ENCODE measurements at places on chromosomes 1 and 21. TPM values are rescaled to one million over a fixed set of nuclear protein-coding genes. Genes with fewer than 3 reads are reported as not detected.

DNA sequence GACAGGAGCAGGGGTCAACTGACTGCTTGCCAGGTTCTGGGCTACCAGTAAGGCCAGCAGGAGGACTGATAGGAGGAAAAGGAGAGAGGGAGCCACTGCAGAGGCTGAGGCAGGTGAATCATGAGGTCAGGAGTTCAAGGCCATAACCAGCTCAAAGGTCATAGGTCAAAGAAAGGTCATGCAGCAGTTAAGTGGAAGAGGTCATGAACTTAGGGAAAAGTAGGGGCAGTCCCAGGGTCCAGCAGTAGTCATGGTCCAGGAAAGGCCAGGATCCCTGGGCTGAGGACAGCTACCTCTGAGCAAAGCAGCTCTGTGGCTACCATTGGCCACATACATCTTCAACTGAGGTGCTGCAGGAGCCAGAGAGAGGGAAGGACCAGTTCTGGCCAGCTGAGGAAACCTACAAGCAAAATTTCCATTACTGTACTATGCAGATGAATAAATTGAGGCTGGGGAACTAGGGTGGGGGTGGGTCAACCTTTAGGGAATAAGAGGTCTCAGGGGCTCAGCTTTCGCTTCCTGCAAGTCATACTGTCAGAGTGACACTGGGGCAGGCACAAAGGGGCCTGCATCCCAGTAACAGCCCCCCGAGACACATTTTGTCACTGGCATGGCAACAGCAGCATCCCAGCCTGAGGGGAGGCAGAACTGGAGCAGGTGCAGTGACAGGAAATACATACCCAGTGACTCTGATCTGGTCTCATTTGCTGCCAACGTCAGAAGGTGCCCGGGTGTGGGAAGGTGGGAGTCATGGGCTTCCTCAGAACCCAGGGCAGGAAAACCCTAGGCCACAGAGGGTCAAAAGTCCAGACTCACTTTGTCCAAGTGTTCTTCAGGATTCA is 5.2 kb upstream of the INPP5B start:
- no peaks in the 10 kb centered on the region for H3K4me1 ChIP-seq
- H3K36me3 ChIP-seq: peaks cover 4% of the 10 kb centered on the region
- DNase-seq: no peak
- H3K27me3 ChIP-seq: no peaks in the 10 kb centered on the region
- no peak overlapping the region for H3K4me3 ChIP-seq

GRCh38 chr1:154716614-154717527 is 108.9 kb upstream of the ADAR start:
- no peaks in the 10 kb centered on the region for H3K4me1 ChIP-seq
- no peaks in the 10 kb centered on the region for H3K36me3 ChIP-seq
- H3K27me3 ChIP-seq: no peaks in the 10 kb centered on the region
- no peak for DNase-seq

GRCh38 chr1:46065405-46065804 is 67.0 kb downstream of the PIK3R3 start:
- H3K4me1 ChIP-seq: peaks cover 10% of the 10 kb centered on the region
- peak overlapping the region; percentile 24 for H3K27ac ChIP-seq
- DNase-seq: no peak
- H3K4me3 ChIP-seq: peak overlapping the region; percentile 58

The TEDDM1 gene
- total RNA-seq: not detected

The SFN gene
- total RNA-seq: 1.3 TPM

The MX1 gene
- total RNA-seq: 111 TPM

GRCh38 chr21:15283789-15284188 is 219.0 kb upstream of the NRIP1 start:
- H3K4me1 ChIP-seq: no peaks in the 10 kb centered on the region
- H3K27ac ChIP-seq: no peak overlapping the region
- no peak for DNase-seq
- H3K27me3 ChIP-seq: no peaks in the 10 kb centered on the region
- no peaks in the 10 kb centered on the region for H3K36me3 ChIP-seq
- no peak overlapping the region for H3K4me3 ChIP-seq

DNA sequence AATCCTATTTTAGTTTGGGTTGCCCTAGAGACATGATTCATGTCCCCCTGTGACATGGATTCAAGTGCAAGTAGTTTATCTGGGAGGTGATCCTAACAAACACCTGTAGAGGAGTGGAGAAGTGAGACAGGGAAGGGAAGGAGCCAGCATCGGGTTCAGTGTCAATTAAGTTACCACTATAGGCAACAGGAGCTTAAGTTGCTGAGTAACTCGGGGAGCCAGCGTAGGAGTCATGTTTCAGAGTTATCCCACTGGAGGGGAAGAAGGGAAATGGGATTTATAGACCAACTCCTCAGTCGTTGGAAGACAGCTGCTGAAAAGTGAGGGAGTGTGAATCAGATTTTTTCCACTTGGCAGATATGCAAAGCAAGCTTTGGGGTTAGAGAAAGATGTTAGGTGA is 54.9 kb downstream of the SLC30A7 start:
- H3K27me3 ChIP-seq: no peaks in the 10 kb centered on the region
- no peak overlapping the region for H3K27ac ChIP-seq
- H3K36me3 ChIP-seq: peaks cover 18% of the 10 kb centered on the region
- no peak overlapping the region for H3K4me3 ChIP-seq
- no peak for DNase-seq

The LCE3E gene
- not detected for total RNA-seq

The PLA2G2A gene
- total RNA-seq: not detected

- H3K36me3 ChIP-seq: no peaks in the 10 kb centered on the region
- H3K4me1 ChIP-seq: no peaks in the 10 kb centered on the region
- H3K4me3 ChIP-seq: no peak overlapping the region
- peaks cover 9% of the 10 kb centered on the region for H3K27me3 ChIP-seq
- no peak for DNase-seq
Measured at GRCh38 chr21:33314111-33314510, 10.7 kb upstream of the IFNAR1 start.

DNA sequence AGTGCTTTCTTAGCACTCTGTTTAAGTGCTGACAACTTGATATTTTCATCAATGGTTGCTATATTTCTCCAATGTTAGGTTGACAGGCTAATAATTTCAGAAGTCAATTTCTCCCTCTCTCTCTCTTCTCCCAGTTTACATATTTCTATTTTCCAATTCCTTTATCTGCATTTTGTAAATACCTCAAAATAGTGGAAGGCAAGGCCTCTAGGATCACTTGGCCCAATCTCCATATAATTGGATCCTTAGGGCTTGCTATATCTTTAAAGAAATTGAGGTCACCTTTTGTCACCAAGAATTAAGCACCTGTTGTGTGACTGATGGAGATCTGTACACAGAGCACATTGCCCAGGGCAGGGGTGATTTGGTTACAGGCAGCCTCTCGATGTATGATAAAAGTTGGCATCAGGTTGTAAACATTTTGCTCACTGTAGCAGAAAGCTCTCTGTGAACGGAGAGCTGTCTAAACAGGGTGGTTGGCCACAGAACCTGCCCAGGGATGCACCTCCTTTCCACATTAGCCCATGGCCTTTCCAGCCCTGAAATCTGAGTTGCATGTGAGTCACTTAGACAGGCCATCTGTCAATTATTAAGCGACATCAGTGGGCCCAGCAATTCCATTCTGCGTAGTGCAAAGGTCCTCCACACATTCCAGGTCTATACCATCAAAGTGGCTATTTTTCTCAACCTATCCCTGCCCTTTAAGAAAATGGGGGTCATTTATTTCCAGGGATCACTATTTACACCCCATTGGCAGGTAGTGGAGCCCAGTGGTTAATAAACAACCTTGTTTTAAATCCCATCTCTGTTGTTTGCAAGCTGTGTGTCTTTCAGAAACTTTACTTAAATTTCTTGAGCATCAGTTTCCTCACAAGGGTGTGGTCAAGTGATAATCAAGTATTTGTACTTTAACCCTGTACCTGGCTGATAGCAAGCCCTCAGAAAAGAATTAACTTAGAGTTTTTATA is 29.1 kb upstream of the IRF2BP2 start:
- no peaks in the 10 kb centered on the region for H3K36me3 ChIP-seq
- H3K4me3 ChIP-seq: no peak overlapping the region
- DNase-seq: no peak
- no peak overlapping the region for H3K27ac ChIP-seq

The CELA3B gene
- total RNA-seq: not detected

The NEK2 gene
- 0.81 TPM for total RNA-seq

- DNase-seq: no peak
- H3K27me3 ChIP-seq: no peaks in the 10 kb centered on the region
- no peak overlapping the region for H3K27ac ChIP-seq
- H3K4me3 ChIP-seq: no peak overlapping the region
- no peaks in the 10 kb centered on the region for H3K4me1 ChIP-seq
- H3K36me3 ChIP-seq: no peaks in the 10 kb centered on the region
Measured at GRCh38 chr1:178241837-178242236, 147.9 kb downstream of the RASAL2 start.

DNA sequence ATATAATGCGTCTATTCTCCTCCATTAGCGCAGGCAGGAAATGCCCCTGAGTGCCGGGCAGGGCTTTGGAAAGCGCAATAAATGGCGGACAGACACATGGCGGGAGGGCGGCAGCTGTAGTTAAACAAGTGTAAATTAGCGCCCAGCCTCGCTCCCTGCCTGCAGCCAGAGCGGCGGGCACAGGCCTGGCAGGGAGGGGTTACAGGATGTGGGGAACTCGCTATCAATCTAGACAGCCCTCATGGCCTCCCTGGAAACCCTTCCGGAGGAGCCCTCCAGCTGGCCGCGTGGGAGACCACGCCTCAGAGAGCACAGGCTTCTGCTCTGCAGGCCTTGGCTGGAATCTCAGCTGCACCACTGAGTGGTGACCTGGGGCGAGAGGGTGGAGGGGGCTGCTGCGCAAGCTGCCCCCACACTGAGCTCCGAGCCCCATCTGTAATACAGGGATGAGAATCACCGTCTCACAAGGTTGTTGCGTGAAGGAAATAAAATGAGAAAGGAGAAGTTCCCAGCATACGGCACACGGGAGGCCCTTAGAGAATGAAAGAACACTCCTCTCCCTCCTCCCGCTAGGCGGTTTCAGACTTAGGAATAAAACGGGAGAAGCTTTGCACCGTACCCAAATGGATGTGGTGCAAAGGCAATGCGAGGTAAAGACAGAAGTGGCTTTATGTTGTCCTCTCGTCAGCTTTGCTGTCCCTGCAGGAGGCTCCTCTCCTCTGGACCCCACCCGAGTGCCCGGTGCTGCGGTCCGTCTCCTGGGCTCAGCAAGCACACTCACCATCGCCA is 167.2 kb upstream of the POU3F1 start:
- H3K27me3 ChIP-seq: no peaks in the 10 kb centered on the region
- no peak overlapping the region for H3K4me3 ChIP-seq
- H3K36me3 ChIP-seq: no peaks in the 10 kb centered on the region

DNA sequence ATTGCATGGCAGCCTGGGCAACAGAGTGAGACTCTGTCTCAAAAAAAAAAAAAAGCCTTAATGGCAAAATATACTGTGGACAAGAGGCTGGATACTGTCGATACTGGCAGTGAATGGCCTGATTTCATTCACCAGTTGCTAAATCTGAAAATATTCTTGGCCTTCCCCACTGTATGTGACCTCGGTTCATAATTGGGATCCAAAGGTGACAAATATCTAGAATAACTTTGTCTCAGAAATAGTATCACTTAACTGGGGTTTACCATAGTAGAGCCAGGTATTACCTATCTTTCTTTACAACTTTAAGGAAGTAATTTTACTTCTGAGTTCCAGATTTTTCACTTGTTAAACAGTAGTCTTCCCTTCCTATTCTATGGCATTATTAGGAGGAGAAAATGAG is 8.4 kb downstream of the MTF2 start:
- H3K4me1 ChIP-seq: peaks cover 41% of the 10 kb centered on the region
- H3K36me3 ChIP-seq: peaks cover 23% of the 10 kb centered on the region
- H3K27me3 ChIP-seq: no peaks in the 10 kb centered on the region

DNA sequence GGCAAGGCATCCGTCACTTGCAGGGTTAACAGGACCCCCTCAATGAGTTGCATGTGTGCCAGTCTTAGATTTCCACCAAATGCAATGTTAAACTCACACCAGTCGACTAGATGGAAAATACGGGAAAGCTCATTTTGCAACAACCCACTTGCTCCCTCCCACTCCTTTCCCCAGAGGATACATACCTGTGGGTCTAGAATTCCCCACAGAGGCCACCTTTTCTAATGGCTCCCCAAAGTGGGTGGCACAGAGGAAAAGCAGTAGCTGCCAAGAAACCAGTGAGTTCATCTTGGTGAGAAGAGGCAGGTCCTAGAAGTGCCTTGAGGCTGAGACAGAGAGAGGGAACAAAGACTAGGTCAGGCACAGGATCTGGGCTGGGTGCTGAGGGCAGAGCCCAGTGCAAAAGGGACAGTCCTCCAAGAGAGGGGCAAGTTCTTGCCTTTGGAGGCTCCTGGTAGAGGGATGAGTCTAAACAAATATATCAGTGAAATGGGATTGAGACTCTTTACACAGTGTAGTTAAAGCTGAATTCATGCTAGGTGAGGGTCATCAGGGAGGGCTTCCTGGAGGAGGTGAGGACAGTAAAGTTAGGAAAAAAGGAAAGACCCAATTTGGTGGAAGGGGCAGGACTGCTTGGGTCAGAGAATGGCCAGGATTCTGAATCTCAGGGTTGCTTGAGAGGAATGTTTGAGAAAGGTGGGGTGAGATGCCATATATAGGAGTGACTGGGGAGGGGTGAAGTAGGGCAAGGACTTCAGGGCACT is 3.5 kb downstream of the KISS1 start:
- H3K36me3 ChIP-seq: no peaks in the 10 kb centered on the region
- peaks cover 9% of the 10 kb centered on the region for H3K27me3 ChIP-seq
- DNase-seq: no peak
- no peak overlapping the region for H3K27ac ChIP-seq

- no peak overlapping the region for H3K27ac ChIP-seq
- H3K36me3 ChIP-seq: no peaks in the 10 kb centered on the region
- no peak overlapping the region for H3K4me3 ChIP-seq
- H3K4me1 ChIP-seq: peaks cover 3% of the 10 kb centered on the region
- no peak for DNase-seq
Measured at GRCh38 chr1:166980818-166981217, 5.5 kb upstream of the ILDR2 start.

DNA sequence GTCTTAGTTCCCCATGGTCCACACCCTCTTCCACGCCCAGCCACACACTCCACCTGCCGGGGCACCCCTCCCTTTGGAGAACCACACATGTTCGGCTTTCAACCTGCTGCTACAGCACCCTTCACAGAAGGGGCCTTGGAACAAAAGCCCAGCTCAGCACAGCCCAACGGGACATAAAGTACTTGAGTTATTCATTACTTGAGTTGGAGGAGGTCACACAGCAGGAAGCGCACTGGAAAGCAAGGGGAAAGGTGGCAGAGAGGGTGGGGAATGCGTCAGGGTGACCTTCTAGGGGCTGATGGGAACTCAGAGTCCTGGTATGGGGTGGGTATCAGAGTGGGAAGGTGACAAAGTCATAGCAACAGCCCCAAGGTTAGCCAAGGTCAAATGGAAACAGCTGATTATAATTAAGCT is 3.0 kb upstream of the ATP1B1 start:
- H3K4me3 ChIP-seq: no peak overlapping the region
- DNase-seq: no peak
- H3K27me3 ChIP-seq: peaks cover 7% of the 10 kb centered on the region
- no peaks in the 10 kb centered on the region for H3K36me3 ChIP-seq
- no peak overlapping the region for H3K27ac ChIP-seq
- peaks cover 23% of the 10 kb centered on the region for H3K4me1 ChIP-seq

Measured in CD4-positive, CD25-positive, alpha-beta regulatory T cell (primary cell).